ENCODE measurements at places on chromosomes 6 and 20.

- DNase-seq = peak; percentile 3
Measured at GRCh38 chr6:55528624-55529023, 50.4 kb downstream of the HMGCLL1 start.

GRCh38 chr6:147752689-147753403 lies 244.4 kb downstream of the SAMD5 start:
- peak; percentile 34 for DNase-seq

- DNase-seq = peak; percentile 51
Measured at GRCh38 chr20:57061051-57061900, 205.2 kb downstream of the BMP7 start.

DNA sequence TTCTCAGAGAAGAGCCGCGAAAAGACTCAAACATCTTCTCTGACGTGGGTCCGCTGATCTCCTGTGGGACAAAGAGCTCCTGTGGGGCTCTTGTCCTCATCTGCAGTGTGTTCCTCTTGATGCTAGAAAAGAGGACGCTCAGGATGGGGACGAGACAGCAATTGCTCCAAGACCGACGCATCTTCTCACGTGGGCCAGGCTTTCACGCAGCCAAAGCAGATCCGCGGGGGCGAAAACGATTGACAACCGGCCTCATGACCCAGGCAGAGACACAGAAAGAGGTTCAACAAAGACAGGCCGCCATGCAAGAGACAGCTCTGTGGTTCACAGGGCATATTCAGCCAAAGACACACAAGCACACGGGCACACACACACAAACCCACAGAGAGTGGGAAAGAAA lies 971.8 kb upstream of the DEFB115 start:
- DNase-seq = no peak

GRCh38 chr20:33719277-33719988 lies 677 bp downstream of the PXMP4 start:
- no peak for DNase-seq

- DNase-seq = peak; percentile 85
Measured at GRCh38 chr6:144286503-144287393, 1.6 kb downstream of the UTRN start.

DNA sequence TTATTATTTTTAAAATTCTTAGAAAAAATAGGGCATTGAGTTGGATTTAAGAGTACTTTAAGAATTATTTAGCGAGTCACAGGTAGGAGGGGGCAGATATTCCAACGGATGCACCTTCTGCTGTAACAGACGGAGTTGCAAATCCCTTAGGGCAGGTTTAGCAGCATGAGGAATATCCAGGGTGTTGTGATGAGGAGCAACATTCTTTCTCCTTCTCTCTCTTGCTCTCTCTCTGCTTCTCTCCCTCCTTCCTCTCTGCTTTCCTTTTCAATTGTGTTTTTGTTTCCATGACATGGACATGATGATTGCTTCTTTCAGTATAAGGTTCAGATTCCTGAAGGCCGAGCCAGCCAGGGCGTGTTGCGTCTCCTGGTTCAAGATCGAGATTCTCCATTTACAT lies 28.9 kb downstream of the CDH26 start:
- DNase-seq = no peak

- no peak for DNase-seq
Measured at GRCh38 chr6:106988664-106989063, 14.1 kb upstream of the CD24 start.

DNA sequence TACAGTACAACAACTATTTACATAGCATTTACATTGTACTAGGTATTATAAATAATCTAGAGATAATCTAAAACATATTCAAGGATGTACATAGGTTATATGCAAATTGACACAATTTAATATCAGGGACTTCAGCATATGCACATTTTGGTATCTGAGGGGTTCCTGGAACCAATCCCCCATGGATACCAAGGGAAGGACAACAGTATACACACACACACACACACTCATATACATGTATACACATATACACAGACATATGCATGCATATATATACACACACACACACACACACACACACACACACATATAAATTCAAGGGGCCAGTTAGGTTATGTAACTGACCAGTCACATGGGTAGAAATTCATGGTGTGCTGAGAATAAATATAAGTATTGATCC lies 24.9 kb downstream of the ADGRF5 start:
- DNase-seq = no peak

DNA sequence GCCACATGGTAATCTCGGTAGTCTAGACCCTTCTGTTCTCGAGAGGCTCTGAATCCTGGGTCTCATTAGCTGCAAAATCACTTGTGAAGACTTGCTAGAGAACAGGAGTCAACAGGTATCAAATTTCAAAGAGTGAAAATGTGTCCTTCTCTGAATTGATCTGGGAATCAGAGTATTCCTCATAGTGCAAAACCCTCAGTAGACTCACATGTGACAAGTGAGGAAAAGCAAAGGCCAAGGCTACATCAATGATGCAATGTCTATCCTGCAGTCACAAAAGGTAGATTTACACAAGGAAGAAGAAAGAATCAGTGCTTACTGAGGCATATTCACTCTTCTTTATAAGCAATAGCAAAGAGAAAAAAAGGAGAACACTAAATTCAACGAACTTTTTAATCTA lies 1220.0 kb upstream of the GJE1 start:
- no peak for DNase-seq

DNA sequence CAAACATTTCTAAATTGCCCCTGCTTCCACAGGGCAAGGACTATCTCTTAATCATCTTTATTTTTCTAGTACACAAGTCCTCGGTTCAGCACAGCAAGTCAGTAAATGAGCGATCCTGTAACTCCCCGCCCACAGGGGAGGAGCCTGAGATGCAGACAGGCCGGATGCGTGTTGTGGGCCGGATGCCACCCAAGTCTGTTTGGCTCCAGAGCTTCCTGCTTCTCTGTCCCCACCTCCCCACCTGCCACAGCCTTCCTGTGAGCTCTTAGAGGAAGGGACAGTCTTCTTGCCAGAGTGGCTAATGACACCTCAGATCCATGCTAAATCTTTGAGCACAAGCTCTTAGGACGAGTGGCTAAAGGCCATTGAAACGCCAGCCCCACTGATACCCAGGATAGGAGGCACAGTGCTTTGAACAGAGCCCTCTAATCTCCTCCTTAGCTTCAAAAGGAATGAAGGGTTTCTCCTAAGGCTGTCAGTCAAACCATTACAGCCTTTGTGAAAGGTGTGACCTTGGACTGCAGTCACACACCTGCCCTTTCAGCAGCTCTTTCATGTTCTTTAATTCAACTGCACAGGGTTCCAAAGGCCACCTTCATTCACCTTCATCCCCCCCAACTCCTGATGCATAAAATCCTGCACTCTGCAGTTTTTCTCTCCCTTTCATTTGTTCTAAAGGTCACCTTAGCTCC lies 264.3 kb downstream of the TFAP2C start:
- no peak for DNase-seq

DNA sequence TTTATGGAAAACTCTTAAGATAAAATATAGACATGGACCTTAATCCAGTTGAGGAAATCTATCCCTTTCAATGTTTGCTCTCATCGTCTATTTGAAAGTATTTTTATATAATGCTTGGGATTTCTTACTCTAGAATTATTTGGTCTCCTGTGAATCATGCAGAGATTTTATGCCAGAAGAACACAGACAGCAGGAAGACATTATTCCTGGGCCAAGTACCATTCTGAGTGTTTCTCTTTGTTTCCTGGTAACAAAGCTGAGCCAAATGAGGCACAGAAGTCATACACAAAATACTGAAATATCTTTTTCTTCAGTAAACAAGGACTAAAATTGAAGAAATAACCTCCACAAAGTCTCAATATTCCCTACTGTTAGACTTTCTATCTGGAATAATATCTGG lies 538.2 kb upstream of the EYS start:
- no peak for DNase-seq

DNA sequence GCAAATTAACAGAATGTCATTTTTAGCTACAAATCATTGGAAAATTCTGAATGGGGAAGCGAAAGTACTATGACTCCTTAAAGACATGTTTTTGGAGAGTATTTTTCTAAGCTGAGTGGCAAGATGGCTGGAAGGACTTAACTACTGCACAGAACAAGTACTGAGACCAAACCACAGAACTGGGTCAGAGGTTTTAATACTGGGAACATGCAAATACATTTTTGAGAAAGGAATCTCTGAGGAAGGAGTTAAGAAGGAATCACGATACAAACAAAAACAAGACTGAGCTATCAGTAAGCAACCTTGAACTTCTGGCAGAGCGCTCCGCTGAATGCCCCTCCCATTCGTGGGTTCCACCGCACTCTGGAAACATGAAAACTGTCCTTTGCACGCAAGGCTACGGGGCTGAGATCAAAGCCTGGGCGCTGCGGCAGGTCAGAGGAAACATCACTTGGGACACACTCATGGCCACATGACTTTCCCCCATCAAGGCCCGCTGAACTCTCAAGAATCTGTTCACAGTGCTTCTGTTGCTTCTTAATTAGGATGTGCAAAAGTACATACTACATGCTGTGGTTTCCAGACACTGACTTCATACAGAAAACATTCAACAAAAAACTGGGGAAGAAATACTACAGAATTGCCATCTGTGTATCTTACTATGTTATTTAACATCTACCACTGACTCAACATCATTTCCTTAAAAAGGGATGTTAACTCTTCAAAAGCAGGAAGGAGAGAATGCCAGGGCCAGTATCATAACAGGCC lies 27.8 kb downstream of the SLC23A2 start:
- peak; percentile 87 for DNase-seq

GRCh38 chr6:14889611-14890593 lies 356.0 kb upstream of the JARID2 start:
- no peak for DNase-seq

DNA sequence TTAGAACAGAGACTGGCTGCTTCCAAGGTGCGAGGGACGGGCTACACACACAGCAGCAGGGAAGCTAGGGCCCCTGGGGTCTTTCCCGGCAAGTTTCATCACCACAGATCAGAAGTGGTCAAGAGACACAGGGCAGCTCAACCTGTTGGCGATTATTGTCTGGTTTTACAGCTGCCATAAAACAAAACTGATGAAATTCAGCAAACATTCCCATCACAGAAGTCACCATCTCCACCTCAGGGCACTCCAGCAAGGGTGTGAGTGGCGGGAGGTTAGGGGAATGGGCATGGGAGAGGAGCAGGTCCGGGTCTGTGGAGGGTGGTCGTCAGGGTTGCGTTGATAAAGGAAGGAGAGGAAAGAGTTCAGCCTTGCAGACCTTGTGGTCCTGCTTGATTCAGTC lies 91.0 kb downstream of the PXDC1 start:
- DNase-seq = no peak

DNA sequence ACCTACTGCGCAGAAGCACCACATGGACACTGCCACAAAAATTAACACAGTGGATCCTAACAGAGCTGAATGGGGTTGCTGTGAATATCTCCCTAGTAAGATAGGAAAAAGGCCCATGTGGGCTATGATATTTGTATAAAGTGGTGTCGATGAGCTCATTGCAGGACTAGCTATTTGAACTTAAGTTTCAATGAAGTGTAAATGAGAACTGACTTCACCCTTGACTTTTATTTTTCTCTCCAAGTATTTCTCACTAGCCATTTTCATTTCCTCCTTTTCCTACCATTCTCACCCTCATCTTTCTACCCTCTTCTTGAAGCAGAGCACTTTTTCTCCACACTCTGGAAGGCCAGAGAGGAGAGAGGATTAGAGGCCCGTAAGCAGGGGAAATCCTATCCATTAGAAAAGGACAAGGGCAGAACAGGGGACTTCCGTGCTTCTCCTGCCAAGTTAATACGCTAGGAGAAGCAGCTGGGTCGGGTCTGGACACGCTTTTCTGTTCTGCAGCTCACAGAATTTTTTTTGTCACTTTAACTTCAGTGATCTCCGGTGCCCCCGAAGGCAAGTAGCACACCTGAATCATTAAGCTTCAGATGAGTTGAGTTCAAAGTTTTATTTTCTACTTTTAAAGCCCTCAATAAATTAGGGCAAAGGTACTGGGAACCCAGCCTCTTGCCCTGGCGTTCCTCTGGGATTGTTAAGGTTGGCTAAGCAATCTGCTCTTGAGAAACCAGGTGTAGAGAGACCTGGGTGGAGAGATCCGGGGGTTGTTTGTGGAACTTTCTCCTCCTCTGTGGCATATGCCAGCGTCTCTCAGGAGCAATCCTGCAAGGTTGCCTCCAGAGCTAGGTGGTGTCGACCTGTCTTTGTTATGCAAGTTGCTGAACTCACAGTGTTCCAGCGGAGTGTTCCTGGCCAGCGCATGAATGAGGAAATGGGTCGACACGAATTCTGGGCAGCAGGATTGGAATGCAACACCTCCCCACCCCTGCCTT lies 56.2 kb upstream of the ARID1B start:
- no peak for DNase-seq

DNA sequence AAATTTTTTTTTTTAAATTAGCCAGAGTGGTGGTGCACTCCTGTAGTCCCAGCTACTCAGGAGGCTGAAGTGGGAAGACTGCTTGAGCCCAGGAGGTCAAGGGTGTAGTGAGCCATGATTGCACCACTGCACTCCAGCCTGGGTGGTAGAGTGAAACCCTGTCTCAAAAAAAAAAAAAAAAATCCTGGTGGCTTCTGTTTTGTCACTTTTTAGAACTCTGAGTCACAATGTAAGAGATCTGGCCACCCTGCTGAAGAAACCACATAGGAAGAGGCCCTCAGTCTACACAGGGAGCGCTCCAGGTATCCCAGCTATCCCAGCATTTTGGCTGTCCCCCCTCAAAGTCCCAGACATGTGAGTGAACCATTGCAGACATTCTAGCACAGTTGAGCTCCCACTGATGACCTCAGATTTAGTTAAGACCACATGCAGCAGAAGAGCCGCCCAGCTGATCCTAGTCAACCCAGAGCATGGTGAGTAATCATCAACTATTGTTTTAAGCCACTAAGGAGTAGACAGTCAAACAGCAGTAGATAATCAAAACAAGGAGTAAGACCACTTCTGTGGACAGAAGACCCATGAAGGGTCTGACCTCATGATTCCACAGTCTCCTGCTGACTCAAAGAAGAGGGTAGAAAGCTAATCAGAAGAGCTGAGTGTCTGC lies 12.7 kb upstream of the ARFGEF2 start:
- DNase-seq = no peak

DNA sequence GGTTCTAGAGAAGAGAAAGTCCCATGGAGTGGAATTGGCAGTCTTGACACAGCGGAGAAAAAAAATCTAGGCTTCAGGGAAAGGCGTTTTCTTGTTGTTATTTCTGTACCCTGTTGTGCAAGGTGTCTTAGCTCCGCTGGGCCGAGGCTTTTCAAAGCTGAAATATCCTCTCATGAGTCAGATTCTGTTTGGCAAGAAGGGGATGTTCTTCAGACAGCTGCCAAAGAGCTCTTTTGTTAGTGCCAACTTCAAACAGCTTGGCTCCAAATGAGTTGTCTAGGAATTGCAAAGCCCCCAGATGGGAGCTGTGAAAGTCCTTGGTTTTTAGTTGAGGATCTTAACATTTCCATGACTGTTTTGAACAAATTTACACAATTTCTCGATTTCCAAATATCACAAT lies 45.6 kb downstream of the LRRN4 start:
- peak; percentile 69 for DNase-seq

DNA sequence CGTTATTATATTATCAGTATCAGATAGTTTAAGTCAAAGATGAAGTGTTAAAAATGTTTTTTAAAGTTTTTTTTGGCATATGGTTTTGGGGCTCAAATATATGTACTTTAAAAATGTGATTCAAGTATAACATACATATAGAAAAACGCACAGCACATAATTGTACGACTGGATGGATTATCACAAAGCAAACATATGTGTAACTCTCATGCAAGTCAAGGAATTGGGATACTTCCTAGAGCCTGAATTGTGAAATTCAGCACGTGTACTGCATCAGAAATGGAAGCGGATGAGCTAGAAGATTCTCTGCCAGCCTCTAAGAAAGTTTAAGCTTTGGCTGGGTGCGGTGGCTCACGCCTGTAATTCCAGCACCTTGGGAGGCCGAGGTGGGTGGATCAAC lies 340.9 kb downstream of the PRL start:
- no peak for DNase-seq

GRCh38 chr6:119575721-119576120 lies 226.2 kb upstream of the MAN1A1 start:
- peak; percentile 85 for DNase-seq
